ENCODE measurements at places on chromosomes 1 and 21.

- DNase-seq, result no peak
Observed at GRCh38 chr1:29603622-29604021, 367.3 kb downstream of the PTPRU start.

- DNase-seq, result no peak
Observed at GRCh38 chr1:4488018-4488417, 166.4 kb upstream of the AJAP1 start.

DNA sequence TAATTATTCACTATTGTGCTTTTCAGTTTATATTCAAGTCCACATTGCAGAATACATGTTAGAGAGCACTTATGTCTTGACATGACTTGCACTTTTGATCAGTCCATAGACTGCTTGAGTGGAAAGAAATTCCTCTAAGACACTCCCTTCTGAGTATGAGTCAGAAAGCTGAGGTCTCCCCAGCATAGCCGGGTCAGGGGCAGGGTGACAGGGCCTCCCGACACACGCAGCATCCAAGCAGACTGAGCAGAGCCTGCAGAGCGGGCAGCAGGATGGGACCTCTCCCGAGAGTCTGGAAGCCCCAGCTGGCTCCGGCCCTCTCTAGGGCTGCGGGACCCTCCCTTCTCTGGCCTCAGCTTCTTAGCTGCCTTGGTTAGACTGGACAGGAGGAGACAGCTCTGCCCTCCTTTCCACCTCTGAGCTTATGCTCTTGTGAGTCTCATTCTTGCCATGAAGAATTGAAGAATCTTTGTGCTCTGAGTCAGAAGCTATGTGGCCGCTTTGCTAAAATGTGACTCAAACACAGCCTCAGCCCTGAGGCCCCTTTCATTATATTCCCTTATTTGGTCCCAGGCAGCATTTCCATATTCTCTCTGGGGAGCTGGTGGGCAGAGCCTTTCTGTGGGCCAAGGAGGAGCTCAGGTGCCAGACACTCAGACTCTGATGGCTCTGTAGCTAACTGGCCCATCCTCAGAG lies 11.2 kb upstream of the CAPN2 start:
- DNase-seq, result no peak

DNA sequence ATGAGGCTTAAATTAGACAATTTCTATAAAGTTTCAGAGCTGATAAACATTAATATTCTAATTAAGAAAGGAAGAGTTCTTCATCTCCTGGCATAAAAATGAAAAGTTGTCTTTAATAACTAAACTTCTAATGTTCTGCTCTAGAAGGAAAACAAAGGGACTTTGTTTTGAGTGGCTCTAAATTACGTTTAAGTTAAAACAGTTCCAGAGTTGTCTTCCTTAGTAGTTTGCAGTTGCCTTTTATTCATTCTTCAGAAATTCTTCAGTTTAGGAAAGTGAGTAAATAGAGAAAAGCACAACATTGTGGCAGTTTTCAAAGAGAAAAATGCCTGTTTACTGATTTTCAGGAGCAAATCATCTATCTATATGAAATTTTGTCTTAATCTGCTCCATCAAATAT lies 86.9 kb downstream of the TTC3 start:
- no peak for DNase-seq

- DNase-seq, result no peak
Observed at GRCh38 chr21:43323244-43324005, 103.5 kb downstream of the SIK1 start.

DNA sequence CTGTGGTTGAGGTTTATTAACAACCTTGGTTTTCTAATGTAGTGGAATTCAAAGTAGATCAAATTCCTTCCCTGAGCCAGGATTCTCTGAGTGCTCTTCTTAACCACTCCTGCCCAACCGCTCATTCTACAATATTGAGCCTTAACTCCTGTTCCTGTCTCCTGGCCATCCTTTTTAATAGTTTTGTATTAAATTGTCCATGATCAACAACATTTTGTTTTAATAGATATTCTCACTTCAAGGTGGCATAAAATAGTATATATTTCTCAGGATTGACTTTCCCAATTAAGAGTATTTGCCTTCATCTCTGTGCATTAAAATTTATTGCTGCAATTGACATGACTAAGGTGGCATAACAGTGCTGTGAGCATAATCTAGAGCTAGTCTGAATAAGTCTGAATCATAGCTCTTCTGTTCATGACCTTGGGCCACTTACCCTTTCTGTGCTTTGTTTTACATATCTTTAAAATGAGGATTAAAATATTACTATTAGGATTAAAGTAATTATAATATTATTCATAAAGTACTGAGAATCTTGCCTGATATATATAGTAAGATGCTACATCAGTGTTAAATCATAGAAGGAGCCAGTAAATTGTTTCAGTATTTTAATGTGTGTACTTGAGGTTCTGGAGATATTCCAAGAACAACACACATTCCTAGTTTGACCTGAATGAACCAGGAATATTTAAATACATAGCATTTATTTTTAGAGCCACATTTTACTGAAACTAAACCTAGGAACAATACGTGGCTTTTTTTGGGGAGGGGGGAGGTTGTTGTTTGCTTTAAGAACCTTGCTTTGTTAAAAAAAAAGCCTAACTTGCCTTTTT lies 76.4 kb downstream of the ADGRL2 start:
- DNase-seq, result no peak

DNA sequence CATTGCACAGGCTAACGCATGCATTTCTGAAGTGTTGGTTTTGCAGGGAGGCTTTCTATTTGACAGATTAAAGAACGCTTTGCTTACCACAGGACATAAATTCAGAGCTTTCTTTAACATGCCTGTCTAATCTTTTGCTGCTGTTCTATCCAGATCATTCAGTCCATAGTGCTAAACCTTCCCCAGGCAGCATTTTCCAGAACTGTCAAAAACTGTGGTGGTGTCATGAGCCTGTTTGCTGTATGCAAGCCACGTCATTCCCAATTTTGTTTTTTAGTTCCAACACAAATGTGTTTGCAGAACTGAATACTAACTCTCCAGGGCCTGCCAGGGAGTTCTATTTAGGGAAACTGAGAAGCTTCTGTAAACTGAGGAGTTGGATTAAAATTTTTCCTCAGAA lies 390.5 kb upstream of the LYPLAL1 start:
- no peak for DNase-seq

All from activated T-helper 1 cell treated with anti-CD3 and anti-CD28 coated beads, Interleukin-2, amount 50 U/mL, for 16 hours (primary cell).